ENCODE measurements at places on chromosomes 16 and 17. TPM values are rescaled to one million over a fixed set of nuclear protein-coding genes. Genes with fewer than 3 reads are reported as not detected.

Gene ASPA
- not detected for total RNA-seq

Gene RHBDL3
- 4.6 TPM for total RNA-seq

Gene CYGB
- 1.6 TPM for total RNA-seq

Gene USP43
- 3.9 TPM for total RNA-seq

Gene LITAFD
- total RNA-seq: not detected

Gene TP53TG3
- 0.96 TPM for total RNA-seq

Gene MYH13
- total RNA-seq: not detected

Gene SCO1
- 58.6 TPM for total RNA-seq

Gene TM4SF5
- 0.39 TPM for total RNA-seq

Measured in A549 treated with Hydrocortisone at 1 μM for 4 hours (cell line).